ENCODE measurements at places on chromosomes 13 and 19.

GRCh38 chr19:57675881-57676280, 5.9 kb upstream of the ZNF551 start:
- DNase-seq: no peak

DNA sequence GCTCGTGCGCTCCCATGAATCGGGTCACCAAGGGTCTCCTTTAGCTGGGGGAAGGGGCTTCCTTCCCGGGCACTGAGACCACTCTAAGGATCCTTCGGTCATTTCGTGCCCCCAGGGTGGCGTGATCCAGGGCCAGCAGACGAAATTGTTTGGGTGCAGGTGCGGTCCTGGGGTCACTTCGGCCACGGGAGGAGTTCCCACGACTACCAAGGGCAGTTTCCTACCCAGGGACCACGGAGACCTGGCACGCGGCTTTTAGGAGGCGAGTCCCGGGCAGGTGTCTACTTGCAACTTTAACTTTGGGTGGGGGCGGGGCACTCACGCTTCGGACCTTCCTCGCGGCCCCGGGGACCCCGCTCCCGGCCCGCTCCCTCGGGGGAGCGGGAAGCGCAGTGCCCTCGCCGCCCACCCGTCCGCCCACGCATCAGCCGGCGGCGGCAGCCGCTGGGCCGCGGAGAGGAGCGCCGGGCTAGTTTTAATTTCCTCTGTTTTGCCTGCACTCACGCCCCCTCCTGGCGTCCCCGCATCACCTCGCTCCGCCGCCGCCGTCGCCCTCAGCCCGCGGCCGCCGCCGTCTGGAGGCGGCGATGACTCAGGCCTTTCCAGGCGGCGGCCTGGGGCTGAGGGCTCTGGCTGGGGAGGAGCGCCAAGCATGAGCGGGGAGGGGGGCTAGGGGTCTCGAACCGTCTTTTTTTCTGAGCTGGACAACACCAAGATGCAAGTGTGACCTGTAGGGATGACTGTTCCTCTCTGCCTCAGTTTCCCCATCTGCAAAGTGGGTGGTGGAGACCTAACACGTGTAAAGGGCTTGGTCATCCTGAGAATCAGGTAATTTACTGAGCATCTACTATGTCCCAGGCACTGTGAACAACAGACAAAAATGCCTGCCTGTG, 21.8 kb downstream of the OLFM2 start:
- peak; percentile 68 for DNase-seq

GRCh38 chr13:61136093-61136492, 279.6 kb downstream of the PCDH20 start:
- DNase-seq: no peak

- no peak for DNase-seq
Observed at GRCh38 chr19:42140125-42140754, 8.0 kb upstream of the POU2F2 start.

GRCh38 chr13:67650471-67650870, 420.3 kb upstream of the PCDH9 start:
- no peak for DNase-seq

DNA sequence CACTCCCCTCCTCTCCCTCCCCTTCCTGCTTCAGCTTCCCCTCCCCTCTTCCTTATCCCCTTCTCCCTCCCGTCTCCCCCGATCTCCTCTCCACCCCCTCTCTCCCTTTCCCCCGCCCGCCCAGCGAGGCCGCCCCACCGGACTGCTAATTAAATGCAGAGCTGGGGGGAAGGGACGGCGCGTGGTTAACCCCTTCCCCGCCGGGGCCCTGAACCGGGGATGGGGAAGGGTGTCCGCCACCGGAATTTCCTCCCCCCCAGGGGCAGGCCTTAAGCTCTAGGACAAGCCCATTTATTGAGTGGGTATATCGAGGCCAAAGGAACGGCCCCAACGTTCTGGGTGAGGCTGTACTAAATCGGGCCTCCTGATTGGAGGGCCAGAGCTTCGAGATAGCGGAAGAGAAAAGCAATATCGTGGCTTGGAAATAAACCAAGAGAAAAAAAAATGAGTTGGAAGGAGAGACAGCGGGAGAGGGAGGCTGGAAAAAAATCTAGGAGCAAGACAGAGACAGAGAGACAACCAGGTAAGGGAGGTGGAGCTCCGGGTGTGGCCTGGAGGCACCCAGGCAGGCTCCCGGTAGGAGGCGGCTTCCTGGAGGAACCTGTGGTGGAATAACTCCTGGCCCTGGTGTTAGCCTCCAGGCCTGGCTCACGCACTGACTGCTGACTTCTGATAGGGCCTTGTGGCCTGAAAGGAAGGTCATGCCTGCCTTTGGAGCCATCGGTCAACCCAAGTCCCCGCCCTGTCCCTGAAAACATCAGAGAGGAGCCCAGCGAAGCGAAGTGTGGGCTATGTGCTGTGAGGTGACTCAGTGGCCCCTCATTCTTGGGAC, 11.6 kb upstream of the JUND start:
- DNase-seq: no peak

DNA sequence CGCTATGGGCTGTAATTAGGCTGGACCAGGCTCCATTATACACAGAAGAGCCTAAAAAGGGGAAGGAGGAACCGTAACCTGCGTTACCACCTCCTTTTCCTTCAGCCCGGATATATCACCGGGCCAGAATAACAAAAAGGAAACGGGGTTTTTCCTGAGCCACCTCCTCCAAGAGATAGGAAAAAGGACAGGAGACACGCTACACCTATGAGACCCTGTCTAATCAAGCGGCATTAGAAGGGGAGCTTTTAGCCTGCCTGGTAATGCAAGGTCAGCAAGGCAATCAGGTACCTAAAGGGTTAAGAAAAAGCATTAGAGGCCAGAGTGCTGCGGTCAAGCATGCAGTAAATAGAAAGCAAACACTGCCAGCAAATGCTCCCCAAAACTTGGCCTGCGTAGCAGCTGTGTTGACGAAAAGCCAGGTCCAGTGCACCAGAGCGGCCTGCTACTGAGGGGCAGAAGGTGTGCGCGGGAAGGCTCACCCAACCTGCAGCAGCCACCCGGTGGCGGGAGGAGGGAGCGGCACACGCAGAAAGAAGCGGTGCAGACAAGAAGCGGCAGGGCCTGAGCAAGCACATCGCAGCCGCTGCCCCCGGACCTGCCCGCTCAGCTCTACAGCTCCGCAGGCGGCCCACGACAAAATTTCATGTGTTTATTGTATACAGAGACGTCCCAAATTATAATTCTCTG, 1466.1 kb downstream of the UQCRFS1 start:
- DNase-seq: no peak

DNA sequence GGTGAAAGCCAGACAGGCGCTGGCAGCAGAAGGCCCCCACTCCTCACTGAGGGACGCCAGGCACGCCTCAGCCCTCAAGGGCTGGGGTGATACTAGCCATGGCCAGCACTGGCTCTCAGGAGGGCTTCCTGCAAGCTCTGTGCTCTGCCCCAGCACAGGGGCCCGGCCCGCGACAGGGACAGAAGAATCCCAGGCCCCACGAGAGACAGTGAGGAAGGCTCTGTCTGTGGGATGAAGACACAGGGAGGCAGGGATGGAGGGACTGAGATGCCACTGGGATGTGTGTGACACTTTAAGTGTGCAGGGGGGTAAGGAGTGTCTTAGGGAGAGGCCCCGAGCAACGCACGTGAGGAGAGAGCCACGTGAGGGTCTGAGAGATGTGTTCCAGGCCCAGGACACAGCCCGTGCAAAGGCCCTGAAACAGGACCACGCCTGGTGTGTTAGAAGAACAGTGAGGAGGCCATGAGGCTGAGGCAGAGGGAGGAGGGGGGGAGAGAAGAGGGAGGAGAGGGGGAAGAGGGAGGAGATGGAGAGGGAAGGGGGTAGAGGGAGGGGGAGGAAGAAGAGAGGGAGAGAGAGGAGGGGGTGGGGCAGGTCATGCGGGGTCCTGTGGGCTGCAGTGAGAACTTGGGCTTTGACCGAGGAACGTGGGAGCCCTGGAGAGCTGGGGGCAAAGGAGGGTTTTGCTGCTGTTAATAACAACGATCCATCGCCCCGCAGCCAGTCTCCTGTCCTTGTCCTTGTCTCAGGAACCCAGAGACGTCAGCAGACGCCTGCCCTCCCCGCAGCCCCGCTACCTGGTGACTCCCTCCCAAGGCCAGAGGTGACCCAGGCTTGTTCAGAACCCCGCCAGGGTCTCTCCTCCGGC, 7.2 kb downstream of the RPL36 start:
- DNase-seq: no peak

GRCh38 chr13:20700288-20700687, 3.2 kb upstream of the IL17D start:
- DNase-seq: no peak

- DNase-seq: no peak
Observed at GRCh38 chr19:16366433-16367260, 42.0 kb downstream of the KLF2 start.

GRCh38 chr13:93745884-93746283, 519.3 kb downstream of the GPC6 start:
- DNase-seq: no peak

DNA sequence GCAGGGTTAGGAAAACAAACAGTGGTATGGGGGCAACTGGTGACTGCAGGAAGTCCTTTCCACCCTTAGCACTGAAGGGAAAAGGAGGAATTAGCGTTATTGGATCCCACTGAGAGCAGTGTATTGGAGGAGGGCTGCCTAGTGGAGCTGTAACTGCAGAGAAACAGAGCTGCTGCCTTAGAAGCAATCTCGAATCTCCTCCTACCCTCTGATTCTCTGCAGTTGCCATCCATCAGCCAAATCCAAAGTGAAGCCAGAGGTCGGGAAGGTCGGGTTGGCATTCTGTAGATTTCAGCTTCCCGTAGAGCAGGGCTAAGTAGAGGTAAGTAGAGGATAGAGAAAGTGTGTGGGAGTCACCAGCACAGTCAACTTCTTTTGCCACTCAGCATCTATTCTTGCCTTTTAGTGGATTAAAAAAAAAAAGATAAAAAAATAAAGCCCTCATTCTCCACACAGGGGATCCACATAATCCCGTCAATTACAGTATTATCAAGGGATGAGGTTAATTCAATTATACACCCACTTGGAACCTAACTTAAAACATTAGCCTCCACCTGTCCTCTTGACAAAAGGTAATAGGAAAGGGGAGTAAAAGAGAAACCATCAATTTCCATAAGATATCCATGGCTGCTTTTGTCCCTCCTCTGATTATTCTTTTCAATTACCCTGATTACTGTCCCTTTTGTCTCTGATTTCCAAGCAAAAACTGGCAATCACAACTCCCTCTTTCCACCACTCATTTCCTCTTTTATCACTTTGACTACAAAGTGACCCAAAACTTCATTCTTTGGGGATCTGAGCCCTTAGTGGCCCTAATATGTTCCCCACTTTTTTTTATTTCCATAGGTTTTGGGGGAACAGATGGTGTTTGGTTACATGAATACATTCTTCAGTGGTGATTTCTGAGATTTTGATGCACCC, 234.7 kb downstream of the RBM26 start:
- DNase-seq: no peak

DNA sequence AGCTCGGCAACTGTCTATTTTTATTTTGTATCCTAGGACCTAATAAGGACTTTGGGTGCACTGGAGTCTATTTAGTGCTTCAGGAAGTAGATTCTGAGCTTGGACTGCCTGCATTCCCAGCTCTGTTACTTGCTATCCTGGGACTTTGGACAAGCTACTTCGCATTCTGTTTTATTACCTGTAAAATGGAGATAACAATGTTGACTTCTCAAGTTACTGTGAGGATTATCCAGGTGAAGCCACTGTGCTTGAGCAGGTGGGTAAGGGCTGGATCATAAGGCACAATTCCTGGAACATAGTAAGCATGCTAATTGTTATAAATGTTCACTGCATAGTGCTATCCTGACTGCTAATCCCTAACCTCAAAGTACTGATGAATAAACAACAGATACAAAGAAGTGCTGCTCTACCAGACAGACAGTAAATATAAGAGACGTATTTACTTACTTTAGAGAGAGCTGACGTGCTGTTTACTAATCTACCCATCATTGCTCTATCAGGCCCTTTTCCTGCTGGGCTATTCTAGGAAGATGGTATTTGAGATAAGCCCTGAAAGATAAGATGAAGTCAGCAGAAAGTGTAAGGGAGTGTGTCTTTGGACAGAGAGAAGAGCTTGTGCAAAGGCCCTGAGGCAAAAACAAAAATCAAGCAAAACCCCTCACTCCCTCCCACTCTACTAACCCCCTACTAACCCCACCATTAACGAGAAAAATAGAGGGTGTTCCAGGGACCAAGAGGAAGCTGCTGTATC, 50.8 kb upstream of the FLT1 start:
- no peak for DNase-seq

GRCh38 chr19:30333291-30334065, 38.7 kb upstream of the ZNF536 start:
- no peak for DNase-seq

DNA sequence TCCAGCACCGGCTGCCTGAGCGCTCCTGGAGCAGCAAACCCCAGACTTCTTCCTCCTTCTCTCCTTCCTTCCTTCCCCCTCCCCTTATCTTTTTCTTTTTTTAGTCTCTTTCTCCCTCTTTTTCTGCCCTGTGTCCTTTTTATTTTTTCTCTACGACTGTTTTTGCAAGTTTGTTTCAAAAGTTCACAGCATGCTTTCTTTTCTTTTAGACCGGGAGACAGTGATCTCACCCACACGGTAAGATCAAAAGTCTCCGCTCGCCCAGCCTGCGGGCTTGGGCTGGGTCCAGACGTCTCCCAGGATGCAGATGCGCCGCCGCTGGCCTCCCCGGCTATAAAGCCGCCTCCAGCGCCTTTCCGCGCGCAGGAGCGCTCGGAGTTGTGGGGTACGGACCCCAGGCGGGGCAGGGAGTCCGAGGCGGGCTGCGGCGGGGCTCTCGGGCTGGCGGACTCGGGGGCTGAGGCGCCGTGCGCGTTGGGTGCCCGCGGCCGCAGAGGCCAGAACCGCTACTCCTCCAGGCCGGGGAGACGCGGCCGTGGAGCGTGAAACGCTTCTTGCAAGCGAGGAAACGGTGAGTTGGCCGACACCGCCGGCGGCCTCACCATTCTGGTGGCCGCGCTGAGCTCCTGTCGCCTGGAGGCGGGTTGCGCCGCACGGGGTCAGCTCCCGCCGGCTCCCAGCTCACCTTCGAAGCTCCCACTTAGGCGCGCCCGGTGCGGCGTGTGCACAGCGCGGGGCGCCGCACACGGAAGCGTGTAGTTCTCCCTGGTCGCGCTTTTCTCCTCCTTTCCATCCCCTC, 2.0 kb upstream of the TSHZ3 start:
- DNase-seq: no peak

GRCh38 chr13:110286833-110287819, 19.8 kb downstream of the COL4A1 start:
- DNase-seq: no peak

GRCh38 chr19:36488846-36489117, 579 bp downstream of the ZNF566 start:
- DNase-seq: no peak

DNA sequence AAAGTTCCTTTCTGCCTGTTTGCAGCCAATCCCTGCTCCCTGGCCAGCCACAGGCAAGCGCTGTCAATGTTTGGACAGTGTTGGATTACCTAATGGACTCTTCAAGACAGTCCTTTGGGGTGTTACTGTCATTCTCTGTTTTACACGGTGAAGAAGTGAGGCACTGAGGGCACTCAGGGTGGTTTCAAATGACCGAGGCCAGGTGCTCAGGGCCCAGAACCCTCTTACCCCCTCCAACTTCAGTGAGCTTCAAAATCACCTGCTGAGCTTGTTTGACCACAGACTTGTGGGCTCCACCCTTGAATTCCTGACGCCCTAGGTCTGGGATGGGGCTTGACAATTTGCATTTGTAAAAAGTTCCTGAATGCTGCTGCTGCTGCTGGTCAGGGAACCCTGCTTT, 97.9 kb downstream of the GGACT start:
- DNase-seq: no peak

Measured in stimulated activated CD4-positive, alpha-beta T cell treated with anti-CD3 and anti-CD28 coated beads, Interleukin-1b, Interleukin-23, amount 100 ng/mL, for 1 hour (primary cell).